ENCODE measurements at places on chromosomes 6 and 20.

DNA sequence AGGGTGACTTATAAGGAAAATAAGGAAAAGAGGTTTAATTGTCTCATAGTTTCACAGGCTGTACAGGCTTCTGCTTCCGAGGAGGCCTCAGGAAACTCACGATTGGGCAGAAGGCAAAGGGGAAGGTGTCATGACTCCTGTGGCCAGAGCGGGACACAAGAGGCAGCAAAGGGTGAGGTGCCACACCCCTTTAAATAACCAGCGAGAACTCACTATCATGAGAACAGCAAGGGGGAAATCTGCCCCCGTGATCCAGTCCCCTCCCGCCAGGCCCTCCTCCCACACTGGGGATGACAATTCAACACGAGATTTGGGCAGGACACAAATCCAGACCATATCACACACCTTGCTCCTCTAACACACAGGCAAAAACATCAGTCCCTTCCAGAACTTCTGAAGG lies 254.0 kb downstream of the DLL1 start:
- DNase-seq = no peak

GRCh38 chr20:3760655-3761348 lies 6.8 kb downstream of the ADISSP start:
- no peak for DNase-seq

- no peak for DNase-seq
Observed at GRCh38 chr6:52144196-52145076, 41.7 kb upstream of the IL17A start.

DNA sequence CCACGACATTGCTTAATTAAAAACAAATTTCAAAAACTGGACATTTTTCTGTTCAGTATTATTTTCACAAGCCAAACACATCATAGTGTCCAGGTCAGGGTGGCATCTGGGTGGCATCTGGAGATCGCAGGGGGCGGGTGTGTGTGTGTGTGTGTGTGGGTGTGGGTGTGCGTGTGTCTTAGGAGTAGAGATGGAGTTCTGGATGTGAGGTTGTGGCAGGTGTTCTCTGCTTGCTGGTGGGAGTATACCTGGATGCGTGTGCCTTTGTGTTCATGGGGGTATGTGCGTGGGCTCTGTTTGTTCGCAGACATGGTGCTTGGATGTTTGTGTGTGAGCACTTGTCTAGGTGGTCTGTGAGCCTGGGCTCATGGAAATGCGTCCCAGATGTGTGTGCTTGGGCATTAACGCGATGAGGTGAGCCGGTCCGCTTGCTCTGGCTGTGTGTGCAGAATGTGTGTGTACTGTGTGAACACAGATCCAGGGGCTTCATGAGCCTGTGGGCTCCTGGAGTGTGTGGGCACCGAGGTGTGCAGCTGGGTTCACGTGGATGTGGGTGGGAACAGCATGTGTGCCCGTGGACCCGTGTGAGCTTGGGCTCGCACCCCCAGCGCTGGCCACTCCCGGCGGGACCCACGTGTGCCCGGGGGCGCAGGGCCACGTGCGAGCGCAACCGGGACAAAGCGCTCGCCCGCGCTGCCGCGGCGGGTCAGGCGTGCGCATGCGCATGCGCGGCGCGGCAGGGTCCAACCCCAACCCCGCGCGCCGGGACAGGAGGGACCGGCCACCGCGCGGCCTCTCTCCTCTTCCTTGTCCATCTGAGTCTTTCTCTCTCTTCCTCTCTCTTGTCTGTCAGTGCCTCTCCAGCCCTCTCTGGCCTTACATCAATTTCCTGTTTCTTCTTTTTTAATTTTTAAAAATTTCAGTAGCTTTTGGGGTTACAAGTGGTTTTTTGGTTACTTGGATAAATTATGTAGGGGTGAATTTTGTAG lies 60.4 kb downstream of the SRC start:
- no peak for DNase-seq

GRCh38 chr6:137975188-137975940 lies 108.3 kb downstream of the TNFAIP3 start:
- peak; percentile 38 for DNase-seq

DNA sequence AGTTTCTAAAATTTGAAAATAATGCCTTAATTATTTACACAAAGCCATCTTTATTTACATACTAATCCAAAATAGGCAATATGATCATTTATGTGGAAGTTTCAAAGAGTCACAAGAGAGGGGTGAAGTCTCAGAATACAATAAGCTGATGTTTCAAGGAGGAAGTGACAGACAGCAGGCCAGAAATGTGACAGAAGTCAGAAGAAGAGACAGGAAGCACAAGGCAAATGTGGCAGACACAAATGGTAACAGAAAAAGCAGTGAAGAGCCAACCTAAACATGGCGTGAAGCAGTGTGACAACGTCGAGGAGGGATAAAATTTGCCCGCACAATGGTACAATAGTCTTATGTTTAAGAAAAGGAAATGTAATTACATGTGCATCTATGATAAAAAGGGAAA lies 59.8 kb downstream of the SHPRH start:
- no peak for DNase-seq

- no peak for DNase-seq
Observed at GRCh38 chr6:3402310-3403237, 54.3 kb downstream of the SLC22A23 start.

DNA sequence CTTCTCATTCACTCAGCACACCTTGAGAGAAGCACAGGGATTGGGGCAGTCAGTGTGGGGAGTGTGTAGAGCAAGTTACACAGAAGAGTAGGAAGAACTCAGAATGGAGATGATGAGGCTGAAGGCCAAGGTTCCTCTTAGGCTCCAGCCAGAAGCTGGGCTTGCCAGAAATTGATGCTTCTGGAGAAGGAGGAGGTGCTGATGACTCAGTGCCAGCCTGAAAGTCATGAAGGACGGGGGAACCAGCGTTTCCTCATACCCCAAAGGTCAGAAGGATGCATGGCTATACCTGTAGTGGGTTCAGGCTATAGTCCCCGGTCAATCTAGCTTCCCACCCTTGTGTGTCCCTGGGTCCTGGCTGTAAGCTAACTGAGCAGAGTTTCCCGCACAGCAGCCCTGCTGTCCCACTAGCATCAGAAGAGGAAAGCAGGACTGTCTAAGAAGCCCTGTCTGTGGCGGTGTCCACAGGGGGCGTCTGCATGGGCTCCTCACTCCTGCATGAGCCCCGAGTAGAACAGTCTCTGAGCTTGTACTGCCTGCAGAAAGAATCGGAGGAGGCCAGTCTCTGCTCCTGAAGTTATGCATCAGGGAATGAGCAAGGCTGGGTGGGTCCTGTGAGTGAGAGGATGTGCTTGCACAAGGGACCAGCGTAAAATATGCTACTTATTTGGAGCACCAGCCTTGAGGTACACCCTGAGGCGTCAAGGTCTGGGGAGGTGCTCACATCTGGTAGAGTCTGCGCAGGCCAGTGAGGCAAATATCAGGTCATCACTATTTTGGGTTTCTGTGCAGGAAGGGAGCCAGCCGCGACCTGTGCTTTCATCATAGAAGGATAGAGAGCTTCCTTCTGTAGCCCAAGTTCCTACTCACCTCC lies 148.5 kb downstream of the MRPL14 start:
- DNase-seq = no peak

GRCh38 chr6:21587179-21587960 lies 6.2 kb upstream of the SOX4 start:
- no peak for DNase-seq

Data from activated CD4-positive, alpha-beta T cell treated with anti-CD3 and anti-CD28 coated beads, Interleukin-2, amount 50 U/mL, for 24 hours (primary cell).